CD4-positive, CD25-positive, alpha-beta regulatory T cell (primary cell): ENCODE measurements at places on chromosomes 12 and 14. TPM values are rescaled to one million over a fixed set of nuclear protein-coding genes. Genes with fewer than 3 reads are reported as not detected.

FOS gene
- 1,673 TPM for total RNA-seq

LLPH gene
- 32.9 TPM for total RNA-seq

DBX2 gene
- total RNA-seq, result not detected

TEX52 gene
- total RNA-seq, result not detected

PPFIA2 gene
- not detected for total RNA-seq

CDC42BPB gene
- 19.2 TPM for total RNA-seq

SMOC1 gene
- not detected for total RNA-seq

RPGRIP1 gene
- total RNA-seq, result not detected

RHOJ gene
- total RNA-seq, result not detected

TMEM106C gene
- 26.4 TPM for total RNA-seq

NPFF gene
- total RNA-seq, result not detected

MYF6 gene
- total RNA-seq, result not detected

RNASE3 gene
- total RNA-seq, result not detected

FSCB gene
- total RNA-seq, result not detected

GRCh38 chr12:7959701-7960121 lies 23.7 kb upstream of the SLC2A3 start:
- no peaks in the 10 kb centered on the region for H3K27me3 ChIP-seq
- DNase-seq, result peak; percentile 25
- H3K4me3 ChIP-seq, result peak overlapping the region; percentile 90
- H3K27ac ChIP-seq, result peak overlapping the region; percentile 92
- H3K36me3 ChIP-seq, result no peaks in the 10 kb centered on the region

DNA sequence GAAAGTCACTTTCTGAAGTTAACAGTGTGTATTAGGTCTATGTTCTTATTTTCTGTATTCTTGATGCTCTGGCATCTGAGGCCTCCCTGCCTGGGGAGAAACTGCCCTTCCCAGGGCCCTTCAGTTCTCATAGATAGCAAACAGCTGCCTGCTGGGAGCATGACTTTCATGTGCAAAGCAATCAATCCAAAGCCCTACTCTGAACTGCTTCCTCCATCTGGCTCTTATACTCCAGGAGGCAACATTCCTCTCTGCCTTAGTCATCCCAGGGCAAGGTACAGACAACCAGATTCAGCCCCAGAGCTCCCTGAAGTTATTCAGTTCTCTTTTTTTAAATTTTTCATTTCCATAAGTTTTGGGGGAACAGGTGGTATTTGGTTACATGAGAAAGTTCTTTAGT lies 41.7 kb upstream of the RIN3 start:
- no peaks in the 10 kb centered on the region for H3K4me1 ChIP-seq
- H3K27ac ChIP-seq, result no peak overlapping the region
- no peaks in the 10 kb centered on the region for H3K27me3 ChIP-seq

GRCh38 chr14:33359288-33359881 lies 420.7 kb downstream of the NPAS3 start:
- H3K36me3 ChIP-seq, result no peaks in the 10 kb centered on the region
- no peak for DNase-seq
- no peak overlapping the region for H3K4me3 ChIP-seq
- H3K27ac ChIP-seq, result no peak overlapping the region
- no peaks in the 10 kb centered on the region for H3K27me3 ChIP-seq

- peak overlapping the region; percentile 96 for H3K4me3 ChIP-seq
- no peaks in the 10 kb centered on the region for H3K36me3 ChIP-seq
- no peaks in the 10 kb centered on the region for H3K27me3 ChIP-seq
- peak overlapping the region; percentile 90 for H3K27ac ChIP-seq
These were observed 205.0 kb upstream of the FOXN3 start for GRCh38 chr14:89621791-89622638.

DNA sequence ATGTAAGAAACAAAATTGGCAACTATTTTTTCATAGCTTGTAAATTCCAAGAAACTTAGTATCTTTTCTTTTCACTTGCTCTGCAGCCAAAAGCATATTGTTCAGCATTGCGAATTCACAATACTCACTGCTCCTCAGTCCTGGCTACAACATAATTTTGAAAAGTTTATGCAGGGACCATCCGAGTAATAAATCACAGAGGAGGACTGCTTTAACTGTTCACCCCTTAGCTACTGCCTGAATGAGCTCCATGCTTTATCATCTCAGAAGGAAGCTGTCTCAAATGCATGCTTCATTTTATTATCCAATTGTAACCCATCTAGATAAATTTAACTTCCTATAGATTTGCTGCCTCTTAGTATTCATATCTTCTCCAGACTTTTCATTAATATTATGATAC lies 827.8 kb downstream of the DIO2 start:
- DNase-seq, result no peak
- H3K27me3 ChIP-seq, result no peaks in the 10 kb centered on the region
- no peak overlapping the region for H3K4me3 ChIP-seq
- no peak overlapping the region for H3K27ac ChIP-seq
- no peaks in the 10 kb centered on the region for H3K4me1 ChIP-seq

GRCh38 chr12:103710544-103710943 lies 123.5 kb downstream of the STAB2 start:
- peaks cover 5% of the 10 kb centered on the region for H3K27me3 ChIP-seq
- no peak overlapping the region for H3K4me3 ChIP-seq
- H3K36me3 ChIP-seq, result no peaks in the 10 kb centered on the region
- DNase-seq, result no peak
- no peak overlapping the region for H3K27ac ChIP-seq

GRCh38 chr14:27367345-27367744 lies 769.5 kb upstream of the NOVA1 start:
- no peaks in the 10 kb centered on the region for H3K4me1 ChIP-seq
- H3K4me3 ChIP-seq, result no peak overlapping the region
- no peaks in the 10 kb centered on the region for H3K27me3 ChIP-seq
- no peaks in the 10 kb centered on the region for H3K36me3 ChIP-seq
- H3K27ac ChIP-seq, result no peak overlapping the region

DNA sequence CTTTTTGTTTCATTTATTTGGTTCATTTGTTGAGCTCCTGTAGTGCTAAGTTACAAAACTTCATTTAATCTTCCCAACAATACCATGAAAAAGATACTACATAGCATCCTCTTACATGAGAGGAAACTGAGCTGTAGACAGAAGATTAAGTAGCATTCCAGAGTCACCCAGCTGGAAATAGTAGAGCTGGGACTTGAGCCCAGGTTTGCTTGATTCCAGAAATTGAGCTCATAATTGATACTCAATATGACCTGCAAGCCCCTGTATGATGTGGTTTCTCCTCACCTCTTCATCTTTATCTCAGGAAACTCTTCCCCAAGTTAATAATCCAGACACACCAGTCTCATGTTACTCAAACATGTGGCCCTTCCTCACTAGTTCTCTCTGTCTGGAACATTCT lies 87.0 kb upstream of the DAAM1 start:
- no peak overlapping the region for H3K27ac ChIP-seq
- H3K36me3 ChIP-seq, result no peaks in the 10 kb centered on the region
- no peaks in the 10 kb centered on the region for H3K4me1 ChIP-seq
- H3K4me3 ChIP-seq, result no peak overlapping the region

DNA sequence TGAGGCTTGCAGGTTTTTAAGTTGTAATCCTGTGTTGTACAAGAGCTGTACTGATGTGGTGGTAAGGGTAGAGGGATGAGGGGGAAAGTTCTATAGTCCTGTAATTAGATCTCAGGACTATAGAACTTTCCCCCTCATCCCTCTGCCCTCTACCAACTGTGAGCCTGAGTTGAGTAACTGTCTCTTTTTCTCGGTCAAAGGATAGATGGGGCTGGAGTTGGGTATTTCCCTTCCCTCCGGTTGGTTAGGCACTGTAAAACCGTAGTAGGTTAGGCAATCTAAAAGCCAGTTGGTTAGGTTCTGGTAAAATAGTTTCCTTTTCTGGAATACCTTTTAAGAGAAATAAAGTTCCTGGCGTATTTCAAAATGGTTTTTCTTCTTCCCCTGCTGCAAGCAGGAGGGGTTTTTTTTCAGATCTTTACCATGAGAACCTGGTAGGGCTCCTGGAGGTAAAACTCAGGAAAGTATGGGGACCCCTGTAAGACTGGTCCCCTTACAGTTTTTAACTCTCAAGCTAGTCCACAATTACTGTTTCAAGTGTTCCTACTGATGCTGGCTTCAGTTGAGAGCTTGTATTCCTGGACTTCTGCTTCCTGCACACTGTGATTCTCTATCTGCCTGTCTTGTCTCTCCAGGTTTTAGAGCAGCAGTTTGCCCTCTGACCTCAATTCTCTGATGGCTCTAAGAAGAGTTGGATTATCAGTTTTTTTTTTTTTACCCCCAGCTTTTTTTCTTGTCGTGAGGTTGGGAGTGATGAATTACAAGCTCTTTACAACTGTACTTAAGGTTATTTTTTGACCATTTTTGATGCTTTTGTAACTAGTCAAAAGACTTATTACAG lies 58.7 kb downstream of the FUT8 start:
- H3K36me3 ChIP-seq, result peaks cover 8% of the 10 kb centered on the region
- DNase-seq, result no peak
- no peak overlapping the region for H3K27ac ChIP-seq
- H3K27me3 ChIP-seq, result no peaks in the 10 kb centered on the region

DNA sequence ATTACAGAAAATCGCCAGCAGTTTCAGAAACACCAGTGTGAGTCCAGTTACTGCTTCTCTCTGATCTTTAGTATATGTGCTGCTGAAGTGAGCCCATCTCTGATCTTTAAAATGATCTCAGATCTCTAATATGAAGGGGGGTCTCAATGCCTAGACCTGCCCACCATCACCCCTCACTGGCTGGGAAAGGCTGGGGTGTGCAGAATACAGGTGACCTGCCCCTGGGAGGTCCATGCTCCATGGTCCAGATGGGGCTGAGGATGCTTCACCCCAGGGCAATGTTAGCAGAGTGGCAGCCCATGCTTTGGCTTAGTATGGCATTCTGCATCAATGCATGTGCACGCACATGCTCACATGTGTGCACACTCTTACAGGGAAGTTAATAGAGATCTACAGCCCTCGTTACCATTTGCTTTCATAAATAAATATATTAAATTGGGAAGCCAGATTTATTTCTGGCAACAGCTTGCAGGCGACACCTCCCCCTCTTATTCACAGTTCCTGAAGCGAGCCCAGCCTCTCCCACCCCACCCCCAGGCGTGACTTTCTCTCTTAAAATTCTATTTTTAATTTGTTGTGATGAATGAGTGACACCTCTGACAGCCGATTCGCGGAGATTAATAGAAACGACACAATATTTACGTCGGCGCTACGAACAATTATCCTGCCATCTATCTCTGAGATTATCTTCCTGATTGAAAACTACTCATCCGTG lies 104.7 kb upstream of the ESRRB start:
- H3K4me1 ChIP-seq, result no peaks in the 10 kb centered on the region
- H3K36me3 ChIP-seq, result no peaks in the 10 kb centered on the region
- H3K27me3 ChIP-seq, result no peaks in the 10 kb centered on the region
- DNase-seq, result no peak
- H3K4me3 ChIP-seq, result no peak overlapping the region

DNA sequence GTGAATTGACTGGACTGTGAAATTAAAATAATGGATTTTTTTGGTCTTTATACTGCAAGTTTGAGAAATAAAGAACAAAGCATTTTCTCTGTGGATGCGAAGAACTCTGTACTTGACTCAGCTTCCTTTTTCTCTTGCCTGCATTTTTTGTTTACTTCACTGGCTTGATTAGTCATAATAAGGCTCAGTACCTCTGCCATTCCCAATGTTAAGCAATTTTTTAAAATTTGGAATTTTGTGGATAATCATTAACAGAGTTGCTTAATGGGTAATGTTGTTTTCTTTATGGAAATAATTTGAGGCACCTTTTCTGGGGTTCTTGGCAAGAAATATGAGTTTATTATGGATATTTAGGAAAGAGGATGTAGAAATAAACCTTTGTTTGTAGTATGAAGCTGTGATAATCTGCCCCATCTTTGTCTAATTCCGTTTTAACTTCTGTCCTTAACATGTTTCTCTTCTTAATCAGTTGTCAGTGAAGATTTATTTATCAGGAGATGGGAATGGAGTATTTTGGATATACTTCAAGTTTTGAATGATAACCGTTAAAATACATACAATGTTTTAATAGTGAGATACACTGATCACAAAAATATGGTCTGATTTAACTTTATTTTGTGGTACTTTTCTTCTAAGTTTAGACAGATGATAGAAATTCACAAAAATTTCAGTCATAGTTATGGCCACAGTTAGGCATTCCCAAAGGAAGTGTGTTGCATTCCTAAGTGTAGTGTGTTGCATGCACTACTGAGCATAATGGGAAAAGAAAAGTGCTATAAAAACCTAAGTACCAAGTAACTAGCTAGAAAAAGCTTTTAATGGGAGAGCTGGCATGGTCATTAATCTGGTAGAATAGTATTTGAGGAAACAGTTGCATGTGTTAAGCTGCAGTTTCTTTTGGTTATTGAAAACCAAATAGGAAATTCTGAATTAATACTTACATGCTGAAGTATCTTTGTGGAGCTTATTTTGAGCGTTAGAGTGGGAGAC lies 27.7 kb downstream of the WNK1 start:
- no peak for DNase-seq
- peak overlapping the region; percentile 64 for H3K27ac ChIP-seq
- peak overlapping the region; percentile 86 for H3K4me3 ChIP-seq

- no peaks in the 10 kb centered on the region for H3K36me3 ChIP-seq
- H3K27me3 ChIP-seq, result no peaks in the 10 kb centered on the region
- H3K4me1 ChIP-seq, result peaks cover under 1% of the 10 kb centered on the region
- no peak overlapping the region for H3K4me3 ChIP-seq
- no peak for DNase-seq
These were observed 6.5 kb downstream of the ERC1 start for GRCh38 chr12:997505-997904.

GRCh38 chr14:69850086-69850735 lies 29.0 kb upstream of the SMOC1 start:
- DNase-seq, result no peak
- no peaks in the 10 kb centered on the region for H3K4me1 ChIP-seq
- H3K27me3 ChIP-seq, result peaks cover 7% of the 10 kb centered on the region
- H3K27ac ChIP-seq, result no peak overlapping the region
- no peaks in the 10 kb centered on the region for H3K36me3 ChIP-seq

GRCh38 chr12:45310627-45310968 lies 94.7 kb downstream of the ANO6 start:
- no peaks in the 10 kb centered on the region for H3K4me1 ChIP-seq
- no peak for DNase-seq
- no peak overlapping the region for H3K4me3 ChIP-seq
- no peak overlapping the region for H3K27ac ChIP-seq

DNA sequence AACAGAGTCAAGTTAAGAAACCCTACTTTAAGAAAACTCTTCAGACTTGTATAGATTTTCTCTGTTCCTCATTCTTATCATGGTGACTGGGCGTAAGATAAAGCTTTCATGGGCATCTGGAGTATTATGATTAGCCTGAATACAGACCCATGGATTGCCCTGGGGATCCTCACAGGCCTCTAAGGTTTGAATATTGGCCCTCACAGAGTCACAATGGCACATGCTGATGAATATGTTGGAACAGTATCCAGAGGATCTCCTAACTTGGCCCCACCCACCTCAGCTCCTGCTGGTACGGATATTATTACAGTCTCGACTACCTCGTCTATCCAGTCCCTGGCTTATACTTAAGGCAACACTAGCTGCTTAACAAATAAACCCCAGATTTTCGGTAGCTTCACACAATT lies 8.1 kb downstream of the OSBPL8 start:
- peaks cover 5% of the 10 kb centered on the region for H3K36me3 ChIP-seq
- no peak for DNase-seq
- no peak overlapping the region for H3K27ac ChIP-seq
- no peaks in the 10 kb centered on the region for H3K27me3 ChIP-seq
- peaks cover 65% of the 10 kb centered on the region for H3K4me1 ChIP-seq

- no peaks in the 10 kb centered on the region for H3K36me3 ChIP-seq
- peak; percentile 89 for DNase-seq
- peak overlapping the region; percentile 67 for H3K27ac ChIP-seq
- H3K4me3 ChIP-seq, result peak overlapping the region; percentile 9
- H3K4me1 ChIP-seq, result peaks cover 23% of the 10 kb centered on the region
- H3K27me3 ChIP-seq, result no peaks in the 10 kb centered on the region
These were observed 30.3 kb downstream of the CD9 start for GRCh38 chr12:6230321-6231110.
